SK-N-SH (cell line): ENCODE measurements at places on chromosomes 3 and 15.

GRCh38 chr15:71344316-71344715 is 229.0 kb downstream of the THSD4 start:
- no peak for DNase-seq

DNA sequence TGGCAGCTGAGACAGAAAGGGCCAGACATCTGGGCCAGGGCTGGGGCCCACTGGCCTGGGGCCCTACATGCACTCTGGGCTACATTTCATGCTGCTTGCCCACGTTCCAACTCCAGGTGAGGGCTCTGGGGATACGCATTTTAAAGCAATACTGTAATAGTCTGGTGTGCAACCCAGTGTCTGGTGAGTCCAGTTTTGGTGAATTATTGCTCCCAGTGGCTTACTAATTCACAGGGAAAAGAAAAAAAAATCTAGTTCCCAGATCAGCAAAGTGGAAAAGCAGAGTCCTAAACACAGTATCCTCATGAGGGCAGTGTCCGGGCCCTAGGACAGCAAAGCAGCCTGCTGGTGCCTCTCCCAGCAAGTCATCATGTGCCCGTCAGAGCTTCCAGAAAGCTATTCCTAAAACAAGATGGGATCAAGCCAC is 82.4 kb downstream of the CCNL1 start:
- no peak for DNase-seq

- DNase-seq: no peak
These were observed 28.5 kb upstream of the CMTM6 start for GRCh38 chr3:32531010-32531647.

DNA sequence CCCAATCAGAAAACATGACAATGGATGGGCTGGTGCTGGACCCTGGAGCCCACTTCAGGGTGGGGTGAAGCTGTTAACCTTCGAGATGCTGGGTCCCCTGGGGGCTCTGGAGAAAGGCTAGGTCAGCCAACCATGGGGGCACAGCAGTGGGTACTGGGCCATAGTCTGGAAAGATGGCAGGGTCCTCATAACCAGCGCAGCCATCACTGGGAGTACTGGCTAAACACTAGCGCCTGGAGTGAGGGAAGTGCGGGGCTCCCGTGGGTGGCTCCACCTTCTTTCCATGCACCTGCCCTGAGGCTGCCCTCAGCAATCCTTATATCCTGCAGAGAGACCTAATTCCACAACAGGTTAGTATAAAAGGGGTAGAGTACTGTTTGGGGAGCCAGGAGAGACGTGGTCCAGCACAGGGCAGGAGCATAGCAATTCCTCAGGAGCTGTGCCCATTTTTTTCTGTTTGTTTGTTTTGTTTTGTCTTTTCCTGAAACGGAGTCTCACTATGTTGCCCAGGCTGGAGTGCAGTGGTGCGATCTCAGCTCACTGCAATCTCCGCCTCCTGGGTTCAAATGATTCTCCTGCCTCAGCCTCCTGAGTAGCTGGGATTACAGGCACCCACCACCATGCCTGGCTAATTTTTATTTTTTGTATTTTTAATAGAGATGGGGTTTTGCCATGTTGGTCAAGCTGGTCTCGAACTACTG is 122.6 kb upstream of the MEF2A start:
- DNase-seq: peak; percentile 11

DNA sequence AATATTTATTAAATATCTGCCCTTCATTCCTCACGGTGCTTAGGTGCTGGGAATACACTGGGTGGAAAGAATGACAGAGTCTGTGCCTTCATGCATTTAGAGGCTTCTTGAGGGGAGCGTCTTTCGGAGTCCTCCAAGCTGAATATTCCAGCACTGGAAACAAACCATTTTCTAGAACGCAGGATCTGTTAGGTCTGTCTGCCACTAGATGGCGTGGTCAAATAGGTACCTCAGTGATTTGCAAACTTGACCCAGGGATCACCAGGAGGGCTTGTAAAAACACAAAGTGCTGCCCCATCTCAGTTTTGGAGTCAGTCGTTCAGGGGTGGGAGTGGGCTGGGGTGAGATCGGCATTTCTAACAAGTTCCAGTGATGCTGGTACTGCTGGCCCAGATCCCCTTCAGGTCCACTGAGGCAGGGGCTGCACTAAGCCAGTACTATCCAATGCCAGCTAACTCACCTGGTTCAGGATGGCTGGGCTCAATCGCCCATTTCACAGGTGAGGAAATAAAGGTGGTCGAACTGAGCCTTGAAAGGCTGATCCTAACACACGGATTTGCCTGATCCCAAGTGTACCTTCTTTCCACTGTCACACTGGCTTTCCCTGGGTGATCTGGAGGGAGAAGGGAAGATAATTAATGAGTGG is 14.8 kb downstream of the ARNT2 start:
- peak; percentile 45 for DNase-seq

GRCh38 chr3:133933097-133934024 is 37.7 kb upstream of the RAB6B start:
- DNase-seq: no peak

DNA sequence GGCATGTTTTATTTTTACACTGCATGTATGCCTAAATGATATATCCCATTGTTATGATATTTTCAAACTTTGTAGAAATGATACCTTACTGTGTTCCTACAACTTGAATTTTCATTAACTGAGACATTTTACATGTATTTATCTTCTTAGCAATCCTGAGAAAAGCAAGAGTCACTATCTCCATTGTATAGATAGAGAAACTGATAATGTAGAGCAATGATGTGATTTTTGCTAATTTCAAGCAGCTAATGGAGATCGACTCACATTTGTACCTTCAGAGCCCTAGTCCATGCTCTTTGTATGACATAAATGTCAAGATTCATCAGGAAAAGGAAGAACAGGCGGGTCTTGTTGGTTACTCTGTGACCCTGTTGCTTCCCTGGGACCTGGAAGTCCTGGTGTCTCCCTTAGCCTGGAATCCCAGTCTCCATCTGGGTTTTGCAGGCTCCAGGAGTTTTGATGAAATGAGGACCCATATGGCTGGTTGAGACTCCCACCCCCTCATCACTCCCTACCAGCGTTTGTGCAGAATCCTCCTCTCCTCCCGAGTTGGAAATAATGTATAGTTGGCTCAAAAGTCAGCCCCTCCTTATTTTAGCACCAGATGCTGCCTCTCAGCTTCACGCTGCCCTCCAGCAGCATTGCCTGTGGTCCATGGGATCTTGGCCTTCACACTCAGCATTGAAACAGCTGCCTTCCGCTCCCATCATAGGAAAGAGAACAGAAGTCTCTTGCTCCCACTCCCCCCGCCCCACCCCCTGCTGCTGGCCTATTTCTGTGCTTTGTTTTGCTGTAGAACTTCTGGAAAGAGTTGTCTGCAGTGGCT is 67.1 kb downstream of the APBA2 start:
- DNase-seq: peak; percentile 65

GRCh38 chr15:51030649-51031316 is 63.9 kb downstream of the TNFAIP8L3 start:
- no peak for DNase-seq

DNA sequence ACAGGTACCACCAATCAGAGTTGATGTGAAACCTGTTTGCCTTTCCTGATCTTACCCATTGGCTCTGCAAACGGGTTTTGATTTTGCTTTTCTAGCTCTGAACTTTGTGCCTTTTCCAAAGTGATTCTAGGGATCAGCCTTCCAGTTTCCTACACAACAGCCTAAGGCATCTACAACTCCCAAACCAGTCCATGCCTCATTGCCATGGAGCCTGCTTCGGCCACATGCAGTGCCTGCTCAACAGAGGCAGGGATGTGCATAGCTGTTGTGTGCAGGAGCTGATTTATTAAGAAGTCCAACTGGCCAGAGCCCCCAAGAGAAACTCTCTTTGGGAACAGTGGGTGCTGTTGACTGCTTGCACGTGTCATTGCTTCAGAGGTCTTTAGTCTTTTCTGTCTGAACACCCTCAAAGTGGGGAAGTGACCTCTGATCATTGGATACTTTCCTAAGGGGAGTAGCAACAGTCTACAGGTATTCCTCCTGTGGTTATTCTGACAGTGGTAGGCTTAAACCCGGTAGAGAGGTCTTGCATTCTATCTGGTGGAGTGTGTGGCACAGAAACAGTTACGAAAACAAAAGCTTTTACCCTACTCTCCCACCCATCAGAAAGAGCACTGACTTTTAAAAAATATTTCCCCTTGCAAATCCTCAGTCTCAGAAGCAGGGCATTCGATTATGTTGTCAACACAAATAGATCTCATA is 36.6 kb upstream of the THSD4 start:
- DNase-seq: no peak

DNA sequence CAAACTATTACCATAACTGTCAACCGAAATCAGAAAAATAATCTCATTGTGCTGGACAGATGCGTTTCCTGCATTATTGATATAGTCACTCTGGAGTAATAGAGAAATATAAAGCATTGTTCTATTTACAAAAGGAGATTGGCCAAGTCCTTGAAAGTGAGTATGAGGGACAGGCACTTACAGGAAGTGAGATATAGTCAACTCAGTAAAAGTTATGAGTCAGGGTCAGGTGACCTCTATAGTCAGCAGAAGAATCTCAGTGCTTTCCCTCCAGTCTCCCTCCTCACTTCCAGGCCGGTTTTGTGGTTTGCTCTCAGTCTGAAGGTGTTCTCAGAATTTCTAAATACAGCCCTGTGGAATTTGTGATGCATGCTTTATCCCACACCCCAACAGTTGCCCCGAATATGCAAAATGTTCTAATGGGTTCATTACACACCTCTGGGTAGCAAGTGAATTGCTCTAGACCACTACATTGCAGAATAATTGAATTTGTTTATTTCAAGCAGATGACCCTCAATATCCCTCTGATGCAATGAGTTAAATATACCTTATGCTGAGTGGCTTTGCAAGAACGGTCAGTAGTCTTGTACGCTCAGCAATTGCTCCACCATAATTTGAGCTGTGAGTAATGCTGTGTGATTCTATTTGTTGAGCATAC is 787.7 kb downstream of the MCTP2 start:
- no peak for DNase-seq

GRCh38 chr3:23595851-23596250 is 209.9 kb upstream of the UBE2E1 start:
- DNase-seq: no peak

DNA sequence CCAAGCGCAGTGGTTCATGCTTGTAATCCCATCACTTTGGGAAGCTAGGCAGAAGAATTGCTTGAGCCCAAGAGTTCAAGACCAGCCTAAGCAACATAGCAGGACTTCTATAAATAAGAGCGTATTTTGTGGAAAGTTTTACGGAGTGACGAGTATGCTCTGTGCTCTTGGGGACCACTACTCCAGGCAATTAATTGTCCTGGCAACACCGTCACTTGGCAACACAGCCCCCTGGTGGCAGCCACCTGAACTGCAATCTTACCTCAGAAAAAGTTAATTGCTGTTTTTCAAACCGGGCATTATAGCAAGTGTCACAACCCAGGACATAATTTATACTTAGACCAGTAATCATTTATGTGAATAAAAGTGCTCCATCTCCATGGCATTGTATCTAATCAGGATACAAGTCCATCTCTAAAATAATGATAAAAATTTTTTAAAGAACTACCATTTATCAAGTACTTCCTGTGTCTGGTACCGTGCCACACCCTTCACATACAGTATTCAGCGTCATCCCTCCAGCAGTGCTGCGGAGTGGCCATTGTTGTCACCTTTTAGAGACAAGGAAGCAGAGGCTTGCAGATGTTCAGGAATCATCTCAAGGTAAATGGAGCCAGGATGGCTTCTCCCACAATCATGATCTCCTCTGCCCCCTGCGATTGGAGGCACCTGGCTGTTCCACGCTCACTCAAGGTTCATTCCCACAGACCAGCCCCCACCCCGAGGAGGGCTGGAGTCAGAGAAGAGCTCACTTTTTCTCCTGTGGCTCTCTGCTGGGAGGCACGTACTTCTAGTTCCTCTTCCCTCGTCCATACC is 34.5 kb downstream of the PLA2G4D start:
- DNase-seq: peak; percentile 69

- DNase-seq: no peak
These were observed 200.9 kb upstream of the CTDSPL start for GRCh38 chr3:37660782-37661181.

- peak; percentile 71 for DNase-seq
These were observed 15.3 kb upstream of the IREB2 start for GRCh38 chr15:78422571-78423340.

DNA sequence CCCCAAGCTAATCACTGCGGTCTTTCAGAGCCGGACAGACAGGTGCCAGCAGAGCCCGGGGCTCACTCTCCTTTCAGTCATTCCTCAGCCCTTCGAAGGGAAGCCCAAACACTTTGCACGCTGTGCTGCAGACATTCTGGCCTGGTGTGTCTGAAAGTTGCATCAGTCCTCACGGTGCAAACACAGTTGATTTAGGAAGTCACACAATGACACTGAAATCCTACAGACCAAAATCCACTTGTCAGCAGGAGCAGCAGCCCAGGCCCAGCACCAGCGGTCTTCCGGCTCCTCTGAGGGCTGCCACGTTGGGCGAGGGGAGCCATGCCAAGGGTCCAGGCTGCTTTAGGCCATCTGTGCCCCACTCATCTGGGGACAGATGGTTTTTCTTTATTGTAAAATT is 61.6 kb downstream of the RGMA start:
- no peak for DNase-seq

GRCh38 chr3:112333381-112334317 is 693 bp downstream of the CD200 start:
- peak; percentile 55 for DNase-seq

GRCh38 chr3:55488398-55489055 is 1.4 kb upstream of the WNT5A start:
- peak; percentile 79 for DNase-seq

- DNase-seq: no peak
These were observed 19.2 kb downstream of the RAD51 start for GRCh38 chr15:40714144-40714543.

- no peak for DNase-seq
These were observed 75.9 kb downstream of the TMEM108 start for GRCh38 chr3:133113927-133114597.

DNA sequence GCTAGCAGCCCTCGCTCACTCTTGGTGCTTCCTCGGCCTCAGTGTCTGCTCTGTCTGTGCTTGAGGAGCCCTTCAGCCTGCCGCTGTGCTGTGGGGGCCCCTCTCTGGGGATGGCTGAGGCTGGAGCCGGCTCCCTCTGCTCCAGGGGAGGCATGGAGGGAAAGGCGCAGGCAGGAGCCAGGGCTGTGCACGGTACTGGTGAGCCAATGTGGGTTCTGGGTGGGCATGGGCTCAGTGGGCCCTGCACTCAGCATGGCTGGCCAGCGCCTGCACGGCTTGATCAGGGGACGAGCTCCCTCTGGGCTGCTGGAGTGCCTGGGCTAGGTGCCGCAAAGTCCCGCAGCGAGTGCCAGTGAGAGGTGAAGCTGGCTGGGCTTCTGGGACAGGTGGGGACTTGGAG is 260.0 kb downstream of the SI start:
- DNase-seq: no peak

DNA sequence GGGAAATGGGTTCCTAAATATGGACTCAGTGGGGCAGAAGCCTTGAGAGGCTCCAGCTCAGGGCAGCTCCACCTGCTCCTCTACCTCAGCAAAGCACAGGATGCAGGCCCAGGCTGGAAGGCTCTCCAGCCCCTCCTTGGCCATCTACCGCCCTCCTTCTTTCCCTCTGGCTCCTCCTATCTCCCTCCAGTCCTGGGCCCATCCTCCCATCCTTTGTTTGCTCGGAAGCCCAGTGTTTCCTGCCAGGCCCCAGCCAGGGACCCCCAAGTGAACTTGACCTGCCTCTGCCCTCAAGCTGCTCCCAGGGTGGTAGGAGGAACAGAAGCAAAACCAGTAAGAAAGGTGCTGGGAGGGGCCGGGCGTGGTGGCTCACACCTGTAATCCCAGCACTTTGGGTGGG is 20.1 kb downstream of the MAPKAPK3 start:
- no peak for DNase-seq

- DNase-seq: no peak
These were observed 10.9 kb downstream of the SEMA3F start for GRCh38 chr3:50165910-50166538.
